ENCODE measurements at places on chromosomes 11 and 22.

- no peak for DNase-seq
These were observed 31.5 kb downstream of the SDHD start for GRCh38 chr11:112118176-112118575.

GRCh38 chr22:30348404-30348803, 8.3 kb downstream of the SF3A1 start:
- DNase-seq: no peak

- no peak for DNase-seq
These were observed 96.1 kb upstream of the AKIP1 start for GRCh38 chr11:8814923-8815240.

- DNase-seq: no peak
These were observed 243.7 kb upstream of the TBCEL start for GRCh38 chr11:120780239-120780638.

DNA sequence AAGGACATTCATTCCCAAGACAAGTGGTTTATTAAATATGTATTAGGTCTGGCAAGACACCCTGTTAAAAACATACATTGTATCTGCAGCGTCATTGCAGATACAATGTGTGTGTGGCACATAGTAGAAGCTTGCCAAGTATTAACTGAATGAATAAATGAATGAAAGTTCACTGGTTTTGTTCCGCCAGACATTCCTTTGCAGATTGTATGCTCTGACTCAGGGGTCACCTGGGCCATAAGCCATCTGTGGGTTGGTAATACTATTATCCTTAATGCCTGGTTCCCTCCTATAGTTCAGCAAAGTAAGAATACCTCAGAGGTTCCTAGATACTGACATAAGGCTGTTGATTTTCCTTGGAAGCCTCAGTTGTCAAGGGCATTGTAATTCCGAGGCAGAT, 377.3 kb upstream of the CCDC90B start:
- DNase-seq: no peak

DNA sequence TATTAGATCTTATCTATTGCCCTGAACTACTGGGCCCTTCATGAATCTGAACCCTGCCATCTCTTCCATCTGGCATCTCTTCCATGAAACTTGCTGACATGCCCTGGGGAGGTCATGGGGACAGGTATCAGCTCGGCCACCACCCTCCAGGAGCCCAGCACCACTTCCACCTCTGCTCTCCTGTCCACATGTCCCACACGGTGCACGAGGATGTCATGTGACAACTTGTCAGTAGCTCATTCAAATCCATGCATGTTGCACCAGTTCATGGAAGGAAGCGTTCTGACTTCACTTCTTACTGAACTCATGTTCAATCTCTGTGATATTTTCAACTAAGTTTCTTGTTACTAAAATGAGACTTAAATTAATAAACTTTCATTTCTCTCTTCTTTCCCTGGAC, 16.6 kb downstream of the YPEL1 start:
- no peak for DNase-seq

GRCh38 chr11:126701520-126701897, 299.1 kb downstream of the KIRREL3 start:
- no peak for DNase-seq

- no peak for DNase-seq
These were observed 1.5 kb upstream of the PRR5 start for GRCh38 chr22:44700456-44700855.

GRCh38 chr11:27926486-27926885, 181.5 kb downstream of the KIF18A start:
- DNase-seq: no peak

DNA sequence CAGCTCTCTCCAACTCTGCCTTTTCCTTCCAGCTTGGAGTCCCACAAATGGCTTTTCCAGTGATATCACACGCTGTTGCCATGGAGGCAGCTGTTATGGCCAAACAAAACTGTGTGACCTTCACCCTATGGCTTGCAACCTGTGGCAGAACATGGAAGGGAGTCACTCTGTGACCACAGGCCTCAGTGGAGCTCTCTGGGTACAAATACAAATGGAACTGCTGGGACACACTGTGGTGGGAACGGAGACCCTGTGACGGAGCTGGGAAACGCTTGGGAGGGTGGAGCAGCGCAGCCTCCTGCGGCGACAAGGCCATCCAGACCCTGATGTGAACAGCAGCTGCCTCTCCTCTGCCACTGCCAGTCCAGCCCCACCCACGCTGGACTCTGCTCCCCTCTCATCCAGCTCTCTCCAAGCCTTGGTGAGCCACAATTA, 162.5 kb downstream of the ETS1 start:
- no peak for DNase-seq

DNA sequence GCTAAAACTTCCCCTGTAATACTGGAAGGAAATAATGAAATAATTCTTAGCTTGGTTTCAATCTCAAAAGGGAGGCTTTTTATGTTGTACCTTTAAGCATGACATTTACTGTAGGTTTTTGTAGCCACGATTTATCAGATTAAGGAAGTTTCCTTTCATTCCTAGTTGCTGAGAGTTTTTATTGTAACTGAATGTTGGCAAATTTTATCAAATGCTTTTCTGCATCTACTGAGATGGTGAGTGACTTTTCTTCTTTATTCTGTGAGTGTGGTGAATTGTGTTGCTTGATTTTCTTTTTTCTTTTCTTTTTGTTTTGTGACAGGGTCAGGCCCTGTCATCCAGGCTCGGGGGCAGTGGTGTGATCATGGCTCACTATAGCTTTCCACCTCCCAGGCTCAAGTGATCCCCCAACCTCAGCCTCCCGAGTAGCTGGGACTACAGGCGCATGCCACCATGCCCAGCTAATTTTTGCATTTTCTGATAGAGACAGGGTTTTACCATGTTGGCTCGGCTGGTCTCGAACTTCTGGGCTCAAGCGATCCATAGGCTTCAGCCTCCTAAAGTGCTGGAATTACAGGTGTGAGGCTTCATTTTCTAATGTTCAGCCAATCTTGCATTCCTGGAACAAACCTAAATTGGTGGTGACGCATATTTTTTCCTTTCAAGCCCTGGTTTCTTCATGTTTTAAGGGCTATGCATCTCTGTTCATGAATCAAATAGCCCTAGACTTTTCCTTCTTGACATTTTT, 26.2 kb downstream of the SUSD2 start:
- no peak for DNase-seq

- no peak for DNase-seq
These were observed 5.9 kb upstream of the IL10RA start for GRCh38 chr11:117980280-117980679.

Measured in NCI-H187 treated with DMSO at 0.1 percent for 48 hours (cell line).